Progenitor cell of endocrine pancreas (in vitro differentiated cells): ENCODE measurements at places on chromosomes 1 and 21.
A peak's percentile ranks its signal among the peaks of the same experiment; 100 is the strongest.

- H3K27me3 ChIP-seq = peaks cover 11% of the 10 kb centered on the region
Observed at GRCh38 chr1:234486858-234487840, 8.2 kb upstream of the TARBP1 start.

DNA sequence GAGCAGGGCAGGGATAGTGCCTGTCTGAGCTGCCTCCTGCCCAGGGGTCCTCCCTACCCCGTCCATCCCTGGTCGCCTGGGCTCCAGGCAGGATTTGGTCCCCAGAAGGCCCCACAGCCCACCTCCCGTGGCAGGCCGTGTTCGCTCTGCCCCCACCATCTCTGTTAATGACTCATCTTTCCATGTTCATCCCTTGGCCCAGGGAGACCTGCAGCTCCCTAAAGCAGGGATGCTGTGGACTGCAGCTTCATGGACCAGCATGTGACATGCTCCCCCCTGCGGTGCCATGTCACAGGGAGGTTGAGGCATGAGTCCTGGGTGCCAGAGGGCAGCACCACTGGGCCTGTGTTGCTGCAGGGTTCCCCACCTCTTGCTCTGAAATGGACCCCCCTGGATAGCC is 26.8 kb downstream of the UBASH3A start:
- no peak overlapping the region for H3K4me3 ChIP-seq
- no peaks in the 10 kb centered on the region for H3K36me3 ChIP-seq
- DNase-seq = no peak
- H3K27me3 ChIP-seq = peaks cover 39% of the 10 kb centered on the region
- peaks cover 3% of the 10 kb centered on the region for H3K4me1 ChIP-seq
- H3K27ac ChIP-seq = no peak overlapping the region

- DNase-seq = no peak
- H3K36me3 ChIP-seq = peaks cover 26% of the 10 kb centered on the region
- peaks cover 40% of the 10 kb centered on the region for H3K4me1 ChIP-seq
- peak overlapping the region; percentile 77 for H3K27ac ChIP-seq
- H3K27me3 ChIP-seq = no peaks in the 10 kb centered on the region
- no peak overlapping the region for H3K4me3 ChIP-seq
Observed at GRCh38 chr21:42526379-42526727, 12.7 kb downstream of the SLC37A1 start.

- no peaks in the 10 kb centered on the region for H3K36me3 ChIP-seq
- H3K27ac ChIP-seq = peak overlapping the region; percentile 10
- no peak overlapping the region for H3K4me3 ChIP-seq
- no peaks in the 10 kb centered on the region for H3K4me1 ChIP-seq
Observed at GRCh38 chr1:160144921-160145320, 6.5 kb upstream of the ATP1A4 start.

- H3K27me3 ChIP-seq = no peaks in the 10 kb centered on the region
- no peak overlapping the region for H3K4me3 ChIP-seq
- no peaks in the 10 kb centered on the region for H3K4me1 ChIP-seq
Observed at GRCh38 chr1:73911849-73912248, 286.1 kb downstream of the LRRIQ3 start.

GRCh38 chr21:17388226-17388625 is 124.6 kb upstream of the CXADR start:
- no peaks in the 10 kb centered on the region for H3K4me1 ChIP-seq
- no peak overlapping the region for H3K4me3 ChIP-seq
- DNase-seq = no peak
- no peaks in the 10 kb centered on the region for H3K27me3 ChIP-seq

- peaks cover 5% of the 10 kb centered on the region for H3K27me3 ChIP-seq
- H3K36me3 ChIP-seq = no peaks in the 10 kb centered on the region
- DNase-seq = no peak
- H3K4me1 ChIP-seq = no peaks in the 10 kb centered on the region
- no peak overlapping the region for H3K4me3 ChIP-seq
Observed at GRCh38 chr1:232886271-232886670, 64.1 kb upstream of the NTPCR start.

DNA sequence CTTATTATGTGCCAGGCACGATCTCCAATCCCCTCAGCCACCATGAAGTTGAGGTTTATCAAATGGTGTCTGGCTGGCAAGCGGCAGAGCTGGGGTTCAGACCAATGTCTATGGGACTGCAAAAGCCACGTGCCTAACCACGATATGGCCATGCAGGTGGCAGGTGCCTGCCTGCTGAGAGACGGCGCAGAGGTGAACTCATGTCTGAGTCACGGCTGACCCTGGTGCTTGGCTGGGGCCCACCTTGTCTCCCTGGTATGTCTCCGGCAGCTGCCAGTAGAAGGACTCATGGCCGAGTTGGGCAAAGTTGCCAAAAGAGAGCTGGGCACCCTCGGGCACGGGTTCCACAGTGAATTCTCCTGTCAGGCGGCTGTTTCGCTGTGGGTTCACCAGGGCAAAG is 59.9 kb downstream of the LDLRAD2 start:
- peaks cover 19% of the 10 kb centered on the region for H3K36me3 ChIP-seq
- no peaks in the 10 kb centered on the region for H3K27me3 ChIP-seq
- peaks cover 3% of the 10 kb centered on the region for H3K4me1 ChIP-seq
- no peak overlapping the region for H3K4me3 ChIP-seq
- no peak for DNase-seq

GRCh38 chr1:46517010-46517600 is 27.5 kb downstream of the DMBX1 start:
- no peak for DNase-seq
- no peak overlapping the region for H3K4me3 ChIP-seq
- H3K27ac ChIP-seq = no peak overlapping the region
- peaks cover 17% of the 10 kb centered on the region for H3K4me1 ChIP-seq

DNA sequence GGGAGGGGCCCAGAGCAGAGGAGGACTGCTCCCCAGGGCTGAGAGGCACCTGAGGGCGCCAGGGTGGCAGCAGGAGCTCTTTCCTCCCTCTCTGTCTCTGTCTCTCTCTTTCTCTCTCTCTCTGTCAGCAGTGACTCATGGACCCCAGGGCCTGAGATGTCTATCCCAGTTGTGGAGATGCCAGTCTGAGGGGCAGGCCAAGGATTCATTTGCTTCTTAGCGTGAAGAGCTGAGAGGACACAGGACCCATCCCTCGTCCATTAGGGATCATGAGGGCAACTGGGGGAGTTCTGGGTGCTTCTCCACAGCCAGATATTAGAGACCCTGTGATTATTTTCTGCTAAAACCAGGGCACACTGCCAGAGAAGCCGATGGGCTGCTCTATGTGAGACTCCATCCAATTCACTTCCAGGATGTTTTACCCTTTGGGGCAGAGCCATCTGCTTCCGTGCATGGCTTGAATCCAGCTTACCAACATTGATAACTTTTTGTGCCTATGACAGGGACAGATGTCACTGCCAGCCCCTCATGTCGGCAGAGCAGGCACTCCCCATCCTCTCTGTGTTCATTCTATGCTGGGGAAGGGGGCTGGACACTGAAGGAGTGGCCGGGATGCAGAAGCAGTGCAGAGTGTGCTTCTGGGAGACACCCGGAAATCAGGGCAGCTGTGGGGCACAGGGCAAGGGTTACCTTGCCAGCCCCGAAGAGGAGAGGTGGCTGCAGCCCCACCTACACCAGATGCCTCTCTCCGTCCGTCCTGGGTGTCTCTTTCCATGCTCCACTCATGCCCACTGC is 4.1 kb upstream of the PCBP3 start:
- DNase-seq = no peak
- peaks cover 42% of the 10 kb centered on the region for H3K27me3 ChIP-seq
- H3K36me3 ChIP-seq = no peaks in the 10 kb centered on the region
- no peak overlapping the region for H3K27ac ChIP-seq
- no peak overlapping the region for H3K4me3 ChIP-seq

GRCh38 chr1:104746994-104747393 is 997.3 kb downstream of the AMY1C start:
- no peaks in the 10 kb centered on the region for H3K36me3 ChIP-seq
- H3K27ac ChIP-seq = no peak overlapping the region
- no peaks in the 10 kb centered on the region for H3K4me1 ChIP-seq

GRCh38 chr1:201275253-201275666 is 8.0 kb upstream of the PKP1 start:
- H3K36me3 ChIP-seq = no peaks in the 10 kb centered on the region
- H3K4me1 ChIP-seq = no peaks in the 10 kb centered on the region
- DNase-seq = no peak
- peaks cover 44% of the 10 kb centered on the region for H3K27me3 ChIP-seq

DNA sequence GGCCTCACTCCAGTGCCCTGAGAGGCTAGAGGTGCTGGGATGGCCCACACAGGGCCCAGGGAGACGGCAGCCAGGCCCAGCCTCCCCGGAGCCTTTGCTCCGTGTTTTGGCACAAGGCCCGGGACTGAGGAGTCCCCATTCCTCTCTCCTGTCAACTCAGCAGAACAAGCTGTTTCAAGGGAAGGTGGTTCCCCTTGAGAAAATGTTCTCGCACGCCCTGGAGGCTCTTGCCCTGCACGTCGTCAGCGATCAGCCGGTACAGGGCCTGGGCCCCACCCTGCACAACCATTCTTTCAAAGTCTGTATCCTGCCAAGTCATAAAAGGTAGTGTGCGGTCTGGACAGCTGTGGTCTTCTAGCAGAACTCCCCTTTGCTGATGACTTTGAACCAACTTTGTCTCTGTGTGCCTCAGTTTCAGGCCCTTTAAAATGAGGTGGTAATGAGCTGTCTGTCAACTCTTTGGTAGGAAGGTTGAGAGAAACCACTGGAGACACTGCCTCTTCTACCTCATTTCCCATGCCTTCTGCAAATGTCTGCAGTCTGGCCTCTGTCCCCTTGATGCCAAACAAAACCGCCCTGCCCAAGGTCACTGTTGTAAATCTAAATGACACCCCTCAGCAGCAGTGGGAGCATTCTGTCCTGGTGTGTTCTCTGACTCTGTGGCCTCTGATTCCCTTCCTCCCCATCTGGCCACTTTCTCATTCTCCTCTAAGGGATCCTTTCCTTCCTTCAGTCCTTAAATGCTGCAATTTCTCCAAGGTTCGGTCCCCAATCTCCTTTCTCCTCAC is 138.6 kb upstream of the JUN start:
- peak overlapping the region; percentile 50 for H3K27ac ChIP-seq
- H3K27me3 ChIP-seq = peaks cover 17% of the 10 kb centered on the region

GRCh38 chr1:16920951-16921350 is 780 bp upstream of the CROCC start:
- H3K27ac ChIP-seq = no peak overlapping the region
- H3K4me1 ChIP-seq = peaks cover 8% of the 10 kb centered on the region
- H3K36me3 ChIP-seq = no peaks in the 10 kb centered on the region

- H3K27ac ChIP-seq = no peak overlapping the region
- no peaks in the 10 kb centered on the region for H3K36me3 ChIP-seq
- H3K27me3 ChIP-seq = peaks cover 23% of the 10 kb centered on the region
Observed at GRCh38 chr1:81307786-81308185, 492.9 kb upstream of the ADGRL2 start.

- H3K4me1 ChIP-seq = no peaks in the 10 kb centered on the region
- H3K27me3 ChIP-seq = peaks cover 6% of the 10 kb centered on the region
- H3K4me3 ChIP-seq = no peak overlapping the region
- no peak for DNase-seq
Observed at GRCh38 chr1:220291580-220291979, 19.3 kb upstream of the RAB3GAP2 start.

DNA sequence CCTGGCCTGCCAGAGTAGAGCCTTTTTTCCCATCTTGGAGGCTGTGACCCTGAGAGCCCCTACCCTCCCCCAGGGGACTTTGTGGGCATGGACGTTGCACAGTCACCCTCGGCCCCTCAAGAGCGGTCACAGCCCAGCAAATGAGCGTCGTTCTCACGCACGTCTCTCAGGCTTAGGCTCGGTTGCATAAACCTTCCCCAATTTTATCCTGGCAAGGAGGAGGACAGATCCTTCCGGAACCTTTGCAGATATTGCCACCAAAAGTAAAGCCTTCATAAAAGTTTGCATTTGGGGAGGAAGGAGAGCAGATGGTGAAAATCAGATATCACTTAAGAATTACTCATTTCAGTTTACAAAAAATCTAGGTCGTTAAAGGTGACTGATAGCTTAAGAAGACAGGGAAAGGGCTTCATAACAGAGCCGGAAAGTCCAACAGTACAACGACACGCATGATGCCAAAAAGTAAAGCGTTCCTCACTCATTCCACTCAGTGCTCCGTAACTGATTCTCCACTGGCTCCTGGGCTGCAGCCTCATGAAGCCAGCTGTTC is 29.3 kb downstream of the PDE9A start:
- no peak for DNase-seq
- no peaks in the 10 kb centered on the region for H3K27me3 ChIP-seq
- H3K27ac ChIP-seq = no peak overlapping the region
- no peak overlapping the region for H3K4me3 ChIP-seq
- peaks cover 22% of the 10 kb centered on the region for H3K36me3 ChIP-seq
- H3K4me1 ChIP-seq = no peaks in the 10 kb centered on the region

DNA sequence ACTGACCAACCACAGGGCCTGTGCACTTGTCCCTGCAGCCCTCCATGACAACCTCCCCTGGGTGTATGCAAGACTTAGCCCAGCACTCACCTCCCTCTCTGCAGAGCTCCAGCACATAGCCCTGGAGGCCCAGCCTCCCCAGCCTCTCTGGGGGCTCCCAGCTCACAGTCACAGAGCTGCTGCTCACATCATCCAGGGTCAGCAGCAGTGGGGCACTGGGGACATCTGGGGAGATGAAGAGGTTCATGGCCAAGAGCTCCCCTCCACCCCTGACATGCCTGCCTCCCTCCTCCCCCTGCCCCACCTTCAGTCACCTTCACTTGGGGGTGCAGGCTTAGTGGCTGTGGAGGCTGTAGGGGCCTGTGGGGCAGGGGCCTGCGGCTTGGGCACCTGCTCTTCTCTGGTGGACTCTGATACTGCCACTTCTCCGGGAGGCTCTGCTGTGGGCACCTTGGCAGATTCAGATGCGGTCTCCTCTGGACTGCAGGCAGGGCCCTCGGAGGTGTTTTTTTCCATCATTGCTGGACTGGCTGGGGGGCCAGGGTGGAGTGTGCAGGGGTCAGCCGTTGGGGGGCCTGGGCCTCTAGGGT is at the start of gene MYBPH:
MYBPH (minus strand) TSS at position 590 of the 590 bp plus-strand sequence; CDS start at position 519, 71 bp downstream.
- no peak within 1 kb of the TSS for H3K27ac ChIP-seq
- no peaks in the 10 kb centered on the region for H3K4me1 ChIP-seq
- H3K4me3 ChIP-seq = no peak within 1 kb of the TSS
- no peak for DNase-seq
- H3K36me3 ChIP-seq = no peaks in the 10 kb centered on the region
- H3K27me3 ChIP-seq = peaks cover 62% of the 10 kb centered on the region

DNA sequence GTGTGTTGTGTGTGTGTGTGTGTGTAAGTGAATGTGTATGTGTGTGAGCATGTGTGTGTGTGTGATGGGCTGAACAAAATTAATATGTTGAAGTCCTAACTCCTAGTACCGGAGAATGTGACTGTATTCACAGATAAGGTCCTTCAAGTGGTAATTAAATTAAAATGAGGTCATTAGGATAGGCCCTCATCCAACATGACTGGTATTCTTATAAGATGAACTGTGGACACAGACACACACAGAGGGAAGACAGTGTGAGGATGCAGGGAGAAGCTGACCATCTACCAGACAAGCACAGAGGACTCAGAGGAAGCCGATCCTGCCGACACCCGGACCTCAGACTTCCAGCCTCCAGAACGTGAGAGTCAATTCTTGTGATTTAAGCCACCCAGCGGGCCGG is 91.2 kb upstream of the PGBD5 start:
- no peak overlapping the region for H3K27ac ChIP-seq
- no peak for DNase-seq
- H3K4me3 ChIP-seq = no peak overlapping the region
- H3K4me1 ChIP-seq = peaks cover 29% of the 10 kb centered on the region

GRCh38 chr1:21814241-21814918 is 2.3 kb downstream of the LDLRAD2 start:
- peaks cover 3% of the 10 kb centered on the region for H3K4me1 ChIP-seq
- peak overlapping the region; percentile 70 for H3K4me3 ChIP-seq
- H3K27me3 ChIP-seq = peaks cover 10% of the 10 kb centered on the region
- H3K27ac ChIP-seq = peak overlapping the region; percentile 29
- peaks cover 5% of the 10 kb centered on the region for H3K36me3 ChIP-seq
- peak; percentile 60 for DNase-seq

- H3K4me3 ChIP-seq = no peak overlapping the region
- no peaks in the 10 kb centered on the region for H3K27me3 ChIP-seq
- DNase-seq = no peak
- peaks cover 2% of the 10 kb centered on the region for H3K4me1 ChIP-seq
- no peaks in the 10 kb centered on the region for H3K36me3 ChIP-seq
Observed at GRCh38 chr1:14980621-14981218, 172.8 kb upstream of the TMEM51 start.
